NCI-H1092 (cell line): ENCODE measurements at places on chromosomes 2 and 18.

GRCh38 chr18:13280070-13280795, 61.7 kb downstream of the LDLRAD4 start:
- no peak for DNase-seq

- no peak for DNase-seq
Measured at GRCh38 chr2:65393743-65394422, 38.5 kb downstream of the SPRED2 start.

DNA sequence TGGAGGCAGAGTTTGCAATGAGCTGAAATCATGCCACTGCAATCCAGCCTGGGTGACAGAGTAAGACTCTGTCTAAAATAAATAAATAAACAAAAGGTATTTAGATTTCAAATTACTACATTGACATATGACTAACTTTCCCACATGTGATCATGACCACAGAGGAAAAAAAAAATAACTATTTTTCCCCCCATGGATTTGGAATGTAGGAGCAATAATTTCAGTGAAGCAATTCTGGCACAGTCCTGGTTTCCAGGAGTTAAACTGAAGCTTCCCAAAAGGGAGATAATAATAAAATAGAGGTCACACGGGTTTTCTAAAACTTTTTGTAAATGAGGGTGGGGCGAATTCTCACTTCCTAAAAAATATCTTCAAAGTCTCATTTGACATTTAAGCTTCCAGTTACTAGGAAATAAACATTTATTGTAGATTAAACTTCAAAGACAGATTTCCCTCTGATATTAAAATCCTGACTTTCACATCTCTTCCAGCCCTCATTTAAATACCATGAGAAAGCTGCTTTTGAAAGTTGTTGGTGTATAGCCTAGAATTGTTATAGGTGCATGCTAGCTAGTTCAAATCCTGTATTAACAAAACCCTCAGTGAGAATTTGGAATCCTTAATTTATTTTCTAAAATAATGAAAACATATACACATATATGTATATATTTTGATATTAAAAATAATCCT, 20.7 kb downstream of the SLC19A3 start:
- DNase-seq = no peak

DNA sequence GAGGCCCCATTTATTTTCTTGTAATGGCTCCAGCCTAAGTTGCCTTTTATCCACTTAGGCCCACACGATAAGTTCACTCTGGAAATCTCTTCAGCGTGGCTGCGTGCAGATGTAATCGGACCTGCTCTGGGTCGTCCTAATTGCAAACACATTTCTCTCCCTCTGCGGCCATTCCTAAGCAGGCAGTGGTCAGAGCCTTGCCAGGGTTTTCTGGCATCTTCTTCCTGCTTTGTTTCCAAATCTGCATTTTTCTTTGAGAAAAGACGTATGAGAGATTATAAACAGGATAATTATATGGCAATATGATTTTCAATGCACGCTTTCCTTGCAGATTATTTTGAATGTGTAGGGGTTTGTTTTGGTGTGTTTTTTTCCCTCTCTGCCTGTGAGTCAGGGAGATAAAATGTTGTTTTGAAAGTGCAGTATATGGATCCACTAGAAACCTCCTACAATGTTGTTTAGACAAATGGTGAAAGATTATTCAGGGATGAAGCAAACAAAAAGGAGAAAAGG, 239.4 kb upstream of the TANK start:
- no peak for DNase-seq

- no peak for DNase-seq
Measured at GRCh38 chr2:101364878-101365277, 22.4 kb downstream of the CREG2 start.
